ENCODE measurements at places on chromosomes 3 and 15.

GRCh38 chr3:151976211-151977050 lies 103.0 kb downstream of the SUCNR1 start:
- DNase-seq: no peak
- no peak overlapping the region for H3K4me3 ChIP-seq
- no peak overlapping the region for H3K27ac ChIP-seq

- no peak overlapping the region for H3K4me3 ChIP-seq
- no peaks in the 10 kb centered on the region for H3K36me3 ChIP-seq
- H3K27ac ChIP-seq: no peak overlapping the region
- peaks cover 18% of the 10 kb centered on the region for H3K4me1 ChIP-seq
These were observed 187.4 kb upstream of the LINGO1 start for GRCh38 chr15:77819851-77820728.

GRCh38 chr3:14772533-14773138 lies 46.1 kb upstream of the FGD5 start:
- no peaks in the 10 kb centered on the region for H3K4me1 ChIP-seq
- no peaks in the 10 kb centered on the region for H3K36me3 ChIP-seq
- no peak overlapping the region for H3K4me3 ChIP-seq
- H3K27me3 ChIP-seq: no peaks in the 10 kb centered on the region

- H3K4me1 ChIP-seq: no peaks in the 10 kb centered on the region
- H3K27ac ChIP-seq: peak overlapping the region; percentile 29
- no peak for DNase-seq
- no peak overlapping the region for H3K4me3 ChIP-seq
These were observed 32.2 kb upstream of the SSR3 start for GRCh38 chr3:156586905-156587759.

DNA sequence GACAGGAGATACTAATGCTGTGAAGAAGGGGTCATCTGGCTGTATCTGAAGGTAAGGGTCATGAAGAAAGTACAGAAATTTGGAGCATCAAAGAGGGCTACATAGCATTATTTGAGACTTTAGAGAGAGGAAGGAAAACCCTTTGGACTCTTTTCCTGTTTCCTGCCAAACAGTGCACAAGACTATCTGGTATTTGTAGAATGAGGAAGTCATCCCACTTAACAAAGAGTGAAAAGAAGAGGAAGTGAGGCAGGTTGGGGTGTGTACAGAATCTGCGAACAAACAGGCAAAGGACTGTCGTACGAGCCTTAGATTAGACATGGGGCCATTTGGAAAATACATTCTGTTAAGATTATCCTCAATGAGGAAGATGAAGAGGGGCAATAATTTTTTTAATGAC lies 546.8 kb upstream of the EPHA6 start:
- no peak for DNase-seq
- H3K36me3 ChIP-seq: no peaks in the 10 kb centered on the region
- no peaks in the 10 kb centered on the region for H3K27me3 ChIP-seq
- H3K4me3 ChIP-seq: no peak overlapping the region
- H3K4me1 ChIP-seq: peaks cover 15% of the 10 kb centered on the region
- H3K27ac ChIP-seq: no peak overlapping the region

DNA sequence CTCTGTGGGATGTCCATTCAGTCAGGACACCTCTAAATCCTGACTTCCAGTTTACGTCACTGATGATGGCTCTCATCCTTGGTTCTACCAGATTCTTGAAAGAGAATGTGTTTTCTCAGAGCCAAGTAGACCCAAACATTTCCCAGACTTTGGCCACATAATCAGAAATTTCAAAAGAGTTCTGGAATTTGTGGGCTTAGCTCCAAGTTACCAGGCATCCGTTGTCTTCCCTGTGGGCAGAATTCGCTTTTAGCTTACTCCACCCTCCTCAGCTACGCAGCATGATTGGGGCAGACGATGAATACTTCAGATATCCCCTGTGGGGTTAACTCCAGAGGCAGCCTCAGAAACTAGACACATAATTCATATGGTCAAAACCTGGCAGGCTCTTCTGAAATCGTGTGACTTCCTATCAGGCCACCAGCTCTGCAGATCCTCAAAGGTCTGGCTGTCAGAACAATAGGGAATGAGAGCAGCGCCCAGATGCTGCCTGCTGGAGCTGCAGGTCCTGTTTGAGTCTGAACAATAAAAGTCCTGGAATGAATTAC lies 30.6 kb downstream of the CRTC3 start:
- peak; percentile 24 for DNase-seq
- peaks cover 54% of the 10 kb centered on the region for H3K4me1 ChIP-seq
- H3K27me3 ChIP-seq: no peaks in the 10 kb centered on the region
- H3K36me3 ChIP-seq: no peaks in the 10 kb centered on the region
- no peak overlapping the region for H3K4me3 ChIP-seq
- peak overlapping the region; percentile 65 for H3K27ac ChIP-seq

- no peaks in the 10 kb centered on the region for H3K4me1 ChIP-seq
- no peaks in the 10 kb centered on the region for H3K36me3 ChIP-seq
- H3K27me3 ChIP-seq: no peaks in the 10 kb centered on the region
- H3K27ac ChIP-seq: no peak overlapping the region
- no peak for DNase-seq
These were observed 73.6 kb downstream of the TFG start for GRCh38 chr3:100782906-100783305.

DNA sequence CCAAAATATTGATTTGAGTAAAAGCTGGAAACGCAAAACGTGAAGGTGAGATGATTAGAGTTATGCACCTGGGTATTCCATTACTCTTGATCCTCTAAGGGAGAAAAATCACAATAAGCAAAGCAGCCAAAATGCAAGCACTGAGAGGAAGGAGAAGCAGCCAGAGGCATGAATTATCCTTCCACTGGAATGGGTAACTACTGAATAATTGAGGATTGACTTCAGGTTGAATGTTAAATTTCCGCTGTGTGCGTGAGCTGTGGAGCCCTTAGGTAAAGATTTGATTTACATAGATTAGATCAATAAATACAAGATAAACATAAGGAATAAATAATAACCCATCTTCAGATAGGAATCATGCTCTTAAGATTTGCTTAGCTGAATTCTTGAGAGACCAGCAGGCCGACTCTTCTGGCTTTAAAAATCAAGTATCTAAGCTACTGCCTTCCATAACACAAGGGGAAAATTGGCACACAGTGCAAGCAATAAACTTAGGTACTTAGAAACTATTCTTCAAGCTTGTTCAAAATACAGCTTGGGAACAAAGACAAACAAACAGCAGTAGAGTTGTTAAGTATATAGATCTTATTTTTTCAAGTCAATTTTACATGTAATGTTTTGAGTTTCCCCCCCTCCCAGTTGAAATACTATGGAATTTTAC lies 1459.5 kb downstream of the ZPLD1 start:
- H3K4me1 ChIP-seq: no peaks in the 10 kb centered on the region
- no peaks in the 10 kb centered on the region for H3K27me3 ChIP-seq
- DNase-seq: no peak
- no peaks in the 10 kb centered on the region for H3K36me3 ChIP-seq
- H3K4me3 ChIP-seq: no peak overlapping the region

GRCh38 chr3:129505341-129505740 lies 23.1 kb upstream of the RHO start:
- no peak overlapping the region for H3K27ac ChIP-seq
- no peak overlapping the region for H3K4me3 ChIP-seq
- no peaks in the 10 kb centered on the region for H3K36me3 ChIP-seq

- H3K27me3 ChIP-seq: no peaks in the 10 kb centered on the region
- H3K4me1 ChIP-seq: no peaks in the 10 kb centered on the region
- no peak overlapping the region for H3K4me3 ChIP-seq
- H3K27ac ChIP-seq: no peak overlapping the region
- no peaks in the 10 kb centered on the region for H3K36me3 ChIP-seq
These were observed 19.4 kb downstream of the NEK10 start for GRCh38 chr3:27349832-27350231.

- no peaks in the 10 kb centered on the region for H3K27me3 ChIP-seq
- H3K27ac ChIP-seq: no peak overlapping the region
- no peak for DNase-seq
- H3K36me3 ChIP-seq: no peaks in the 10 kb centered on the region
- no peaks in the 10 kb centered on the region for H3K4me1 ChIP-seq
- no peak overlapping the region for H3K4me3 ChIP-seq
These were observed 80.2 kb downstream of the WNT5A start for GRCh38 chr3:55406696-55407425.

GRCh38 chr3:62559831-62560445 lies 186.6 kb upstream of the FEZF2 start:
- no peaks in the 10 kb centered on the region for H3K36me3 ChIP-seq
- H3K27me3 ChIP-seq: no peaks in the 10 kb centered on the region
- no peak overlapping the region for H3K27ac ChIP-seq
- no peak for DNase-seq
- no peak overlapping the region for H3K4me3 ChIP-seq

GRCh38 chr3:179957264-179957845 lies 79.4 kb downstream of the PEX5L start:
- H3K4me3 ChIP-seq: no peak overlapping the region
- no peak overlapping the region for H3K27ac ChIP-seq
- DNase-seq: no peak
- H3K4me1 ChIP-seq: no peaks in the 10 kb centered on the region

GRCh38 chr3:46536758-46537157 lies 29.3 kb downstream of the LRRC2 start:
- H3K4me3 ChIP-seq: no peak overlapping the region
- H3K27me3 ChIP-seq: no peaks in the 10 kb centered on the region
- no peaks in the 10 kb centered on the region for H3K4me1 ChIP-seq

DNA sequence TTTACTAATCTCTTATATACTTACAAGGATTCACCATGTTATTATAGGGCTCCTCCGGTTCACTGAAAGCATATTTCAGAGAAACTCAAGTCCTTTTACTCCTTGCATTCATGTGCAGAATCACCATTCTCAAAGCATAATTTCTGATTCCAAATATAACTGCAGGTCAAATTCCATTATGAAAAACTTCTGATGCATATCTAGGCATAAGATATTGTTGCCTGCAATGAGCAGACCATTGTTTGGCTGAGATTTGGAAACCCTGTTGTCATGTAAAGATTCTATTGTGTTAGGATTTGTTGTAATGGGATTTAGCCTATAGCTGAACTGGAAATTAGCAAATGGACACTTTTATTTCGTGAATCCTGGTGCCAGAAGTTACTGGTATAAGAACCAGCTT lies 69.5 kb upstream of the PRICKLE2 start:
- H3K4me3 ChIP-seq: no peak overlapping the region
- no peaks in the 10 kb centered on the region for H3K27me3 ChIP-seq
- no peak overlapping the region for H3K27ac ChIP-seq
- no peaks in the 10 kb centered on the region for H3K36me3 ChIP-seq
- DNase-seq: no peak

GRCh38 chr15:69973102-69973714 lies 124.5 kb downstream of the TLE3 start:
- H3K4me1 ChIP-seq: no peaks in the 10 kb centered on the region
- no peak overlapping the region for H3K4me3 ChIP-seq
- H3K36me3 ChIP-seq: no peaks in the 10 kb centered on the region
- DNase-seq: peak; percentile 31
- H3K27ac ChIP-seq: no peak overlapping the region
- H3K27me3 ChIP-seq: no peaks in the 10 kb centered on the region

- H3K4me3 ChIP-seq: no peak overlapping the region
- no peak overlapping the region for H3K27ac ChIP-seq
- no peaks in the 10 kb centered on the region for H3K27me3 ChIP-seq
- DNase-seq: no peak
- H3K36me3 ChIP-seq: no peaks in the 10 kb centered on the region
These were observed 9.1 kb upstream of the ADPRH start for GRCh38 chr3:119570229-119570628.

GRCh38 chr15:41291065-41291631 lies 41.2 kb downstream of the OIP5 start:
- no peak overlapping the region for H3K4me3 ChIP-seq
- no peak overlapping the region for H3K27ac ChIP-seq
- DNase-seq: no peak

GRCh38 chr3:141380279-141380678 lies 12.0 kb downstream of the ZBTB38 start:
- H3K36me3 ChIP-seq: no peaks in the 10 kb centered on the region
- DNase-seq: no peak
- no peaks in the 10 kb centered on the region for H3K4me1 ChIP-seq
- H3K4me3 ChIP-seq: no peak overlapping the region

DNA sequence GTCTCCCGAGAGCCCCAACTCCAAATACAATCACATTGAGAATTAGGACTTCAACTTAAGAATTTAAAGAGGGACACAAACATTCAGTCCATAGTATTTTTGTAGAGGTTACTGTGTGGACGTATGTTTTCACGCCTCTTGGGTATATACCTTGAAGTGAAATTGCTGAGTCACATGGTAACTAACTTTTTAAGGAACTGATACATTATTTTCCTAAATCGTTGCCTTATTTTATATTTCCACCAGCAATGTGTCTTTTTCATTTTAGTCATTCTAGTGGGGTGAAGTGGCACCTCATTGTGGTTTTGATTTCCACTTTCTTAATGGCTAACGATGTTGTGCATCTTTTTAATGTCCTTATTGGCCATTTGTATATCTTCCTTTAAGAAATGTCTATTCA lies 11.8 kb downstream of the PARP15 start:
- no peak for DNase-seq
- no peaks in the 10 kb centered on the region for H3K36me3 ChIP-seq
- H3K4me3 ChIP-seq: no peak overlapping the region
- no peak overlapping the region for H3K27ac ChIP-seq
- no peaks in the 10 kb centered on the region for H3K27me3 ChIP-seq
- H3K4me1 ChIP-seq: no peaks in the 10 kb centered on the region

Data from body of pancreas (tissue), 4 donors.